NCI-H526 treated with DMSO at 0.1 percent for 48 hours (cell line): ENCODE measurements at places on chromosomes 3 and 15.

- DNase-seq, result no peak
These were observed 15.4 kb upstream of the MSL2 start for GRCh38 chr3:136211547-136211946.

GRCh38 chr3:175270198-175270837 lies 411.2 kb downstream of the NAALADL2 start:
- DNase-seq, result no peak

DNA sequence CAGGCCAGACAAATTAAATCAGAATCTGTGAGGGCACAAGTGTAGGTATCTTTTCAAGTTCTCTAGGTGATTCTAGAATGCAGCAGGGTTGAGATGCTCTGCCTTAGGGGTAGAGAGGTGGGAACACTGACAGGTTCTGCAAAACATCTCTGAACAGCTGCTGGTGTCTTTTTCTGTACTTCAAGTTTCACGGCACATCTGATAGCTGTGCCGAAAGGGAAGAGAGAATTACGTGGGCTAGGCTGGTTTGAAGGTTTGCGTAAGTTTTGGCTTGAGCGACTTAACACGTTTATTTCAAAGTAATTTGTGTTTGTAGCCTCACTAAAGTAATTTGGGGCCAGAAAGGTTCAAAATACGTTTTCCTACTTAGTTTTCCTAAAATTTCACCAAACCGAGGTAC lies 22.5 kb downstream of the PXK start:
- no peak for DNase-seq

DNA sequence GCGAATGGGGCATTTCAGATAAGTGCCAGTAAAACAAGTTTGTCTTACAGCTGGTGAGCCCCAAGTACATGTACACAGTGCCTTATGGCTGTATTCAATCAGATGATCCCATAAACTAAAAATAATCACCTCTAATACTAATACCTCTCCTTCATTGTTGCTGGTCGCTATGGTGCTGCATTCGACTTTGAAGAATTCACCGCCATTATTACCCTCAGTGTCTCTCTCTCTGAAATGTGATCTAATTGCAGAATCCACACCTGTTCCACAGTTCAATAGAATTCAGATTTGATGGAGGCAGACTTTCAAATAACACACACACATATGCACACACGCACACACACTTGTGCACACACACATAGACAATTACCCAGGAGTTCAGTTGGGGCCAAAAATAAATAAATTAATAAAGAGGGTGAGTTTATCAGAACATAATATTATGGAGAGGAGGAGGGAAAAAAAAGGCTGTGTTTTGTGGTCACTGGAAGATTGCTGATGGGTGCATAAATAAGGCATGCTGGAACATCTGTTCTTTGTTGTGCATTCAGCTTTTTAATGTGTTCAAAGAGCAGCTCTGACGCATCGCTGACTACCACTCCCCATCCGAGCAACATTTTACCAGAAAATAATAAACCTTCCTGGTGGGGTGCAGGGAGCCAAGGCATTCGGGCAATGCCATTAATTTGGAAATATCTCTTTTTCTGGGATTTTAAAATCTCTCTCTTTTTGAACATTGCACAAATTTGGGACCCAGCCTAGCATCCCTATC lies 235.7 kb downstream of the SATB1 start:
- no peak for DNase-seq

GRCh38 chr3:126422571-126423091 lies 27.9 kb downstream of the CFAP100 start:
- DNase-seq, result no peak

GRCh38 chr3:82736696-82737277 lies 975.3 kb upstream of the GBE1 start:
- no peak for DNase-seq
